Heart left ventricle (tissue), 16 donors: ENCODE measurements at places on chromosomes 7 and 10. TPM values are rescaled to one million over a fixed set of nuclear protein-coding genes. Genes with fewer than 3 reads are reported as not detected.
A peak's percentile ranks its signal among the peaks of the same experiment; 100 is the strongest.

Gene C10orf62
- total RNA-seq = 0.85 TPM

Gene COL28A1
- 2.1 TPM for total RNA-seq

Gene FAM20C
- 16.7 TPM for total RNA-seq

Gene SORBS1
- 380 TPM for total RNA-seq

DNA sequence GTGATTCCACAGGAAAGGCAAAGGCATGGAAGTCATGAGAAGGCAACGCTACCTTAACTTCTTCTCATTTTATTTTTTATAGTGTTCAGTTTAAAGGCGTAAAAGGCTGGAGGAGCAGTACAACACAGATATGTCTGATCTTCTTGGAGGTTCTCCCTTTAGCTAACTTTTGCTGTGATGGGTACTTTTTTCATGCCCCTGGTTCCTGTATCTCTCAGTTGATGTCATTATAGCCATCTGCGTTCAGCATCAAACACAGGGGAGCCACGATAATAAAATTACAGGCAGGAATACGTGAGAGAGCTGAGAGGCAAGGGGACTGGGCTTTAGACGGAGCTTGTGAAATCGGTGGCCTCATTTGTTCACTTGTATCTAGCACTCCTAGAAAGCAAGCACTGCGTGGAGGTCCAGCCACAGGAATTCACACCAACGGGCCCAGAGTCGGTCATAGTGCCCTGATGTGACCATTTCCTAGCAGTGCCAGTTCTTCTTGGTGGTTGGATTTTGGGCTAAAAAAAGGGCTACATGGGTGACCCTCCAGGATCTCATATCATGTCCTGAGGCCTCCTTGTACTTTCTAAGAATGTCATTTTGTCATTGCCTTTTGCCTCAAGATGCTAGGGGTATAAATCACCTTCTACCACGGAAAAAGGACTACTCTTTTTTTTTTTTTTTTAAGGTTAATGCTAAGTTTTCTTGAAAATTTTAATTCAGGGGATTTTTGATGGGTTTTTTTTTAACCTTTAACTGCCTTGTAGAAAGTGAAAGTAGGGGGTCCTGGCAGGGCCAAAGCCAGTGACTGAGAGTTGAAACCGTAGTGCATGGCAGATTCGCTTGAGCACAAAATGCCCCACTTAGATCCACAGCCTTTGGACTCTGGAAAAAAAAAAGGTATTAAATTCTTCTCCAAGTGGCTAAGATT lies 191.5 kb downstream of the CELF2 start:
- no peaks in the 10 kb centered on the region for H3K27me3 ChIP-seq
- H3K36me3 ChIP-seq = no peaks in the 10 kb centered on the region
- no peak overlapping the region for H3K27ac ChIP-seq
- H3K4me1 ChIP-seq = peaks cover 70% of the 10 kb centered on the region
- H3K4me3 ChIP-seq = peak overlapping the region; percentile 9

DNA sequence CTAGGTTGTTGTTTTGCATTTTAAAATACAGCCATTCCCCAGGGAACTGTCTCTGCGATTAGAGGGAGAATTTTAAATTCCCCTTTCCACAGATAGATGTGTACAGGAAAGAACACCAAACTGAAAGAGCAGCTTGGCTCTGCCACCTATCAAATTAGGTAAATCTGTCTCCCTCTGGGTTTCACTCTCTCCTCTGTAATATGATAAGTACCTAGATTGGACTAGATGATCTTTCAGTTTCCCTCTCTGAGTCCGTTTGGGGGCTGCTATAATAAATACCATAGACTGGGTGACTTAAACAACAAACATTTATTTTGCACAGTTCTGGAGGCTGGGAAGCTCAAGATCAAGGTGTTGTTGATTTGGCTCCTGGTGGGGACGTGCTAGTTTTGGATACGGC lies 186.0 kb downstream of the KIF20B start:
- no peaks in the 10 kb centered on the region for H3K4me1 ChIP-seq
- no peak overlapping the region for H3K4me3 ChIP-seq
- DNase-seq = no peak
- no peak overlapping the region for H3K27ac ChIP-seq
- no peaks in the 10 kb centered on the region for H3K36me3 ChIP-seq
- H3K27me3 ChIP-seq = no peaks in the 10 kb centered on the region

DNA sequence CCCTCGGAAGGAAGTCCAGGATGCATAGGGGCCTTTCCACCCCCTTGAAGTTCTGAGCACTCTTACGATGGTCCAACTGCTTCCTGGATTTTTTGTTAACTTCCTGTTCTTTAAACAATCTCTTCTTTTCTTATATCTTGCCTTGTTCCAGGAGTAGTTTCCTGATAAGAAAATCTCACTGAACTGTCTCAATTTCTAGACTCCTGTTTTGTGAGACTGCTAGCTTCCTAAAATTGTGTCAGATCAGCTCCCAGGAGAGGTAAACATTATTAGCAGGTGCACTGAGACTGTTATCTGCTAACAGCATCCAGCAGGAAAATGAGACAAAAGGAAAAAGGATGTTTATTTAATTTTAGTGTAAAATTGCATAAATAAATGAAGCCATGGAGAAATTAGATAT lies 106.2 kb upstream of the PITRM1 start:
- no peaks in the 10 kb centered on the region for H3K4me1 ChIP-seq
- no peaks in the 10 kb centered on the region for H3K27me3 ChIP-seq
- no peak for DNase-seq
- H3K27ac ChIP-seq = no peak overlapping the region
- no peaks in the 10 kb centered on the region for H3K36me3 ChIP-seq
- H3K4me3 ChIP-seq = no peak overlapping the region

Gene CFAP70
- total RNA-seq = 1.7 TPM

GRCh38 chr10:48935577-48935976 lies 4.1 kb downstream of the LRRC18 start:
- no peaks in the 10 kb centered on the region for H3K36me3 ChIP-seq
- H3K4me3 ChIP-seq = no peak overlapping the region
- H3K27ac ChIP-seq = no peak overlapping the region
- no peaks in the 10 kb centered on the region for H3K27me3 ChIP-seq
- no peak for DNase-seq

Gene CYP2C8
- total RNA-seq = 0.19 TPM

Gene GATA3
- total RNA-seq = 1.9 TPM

DNA sequence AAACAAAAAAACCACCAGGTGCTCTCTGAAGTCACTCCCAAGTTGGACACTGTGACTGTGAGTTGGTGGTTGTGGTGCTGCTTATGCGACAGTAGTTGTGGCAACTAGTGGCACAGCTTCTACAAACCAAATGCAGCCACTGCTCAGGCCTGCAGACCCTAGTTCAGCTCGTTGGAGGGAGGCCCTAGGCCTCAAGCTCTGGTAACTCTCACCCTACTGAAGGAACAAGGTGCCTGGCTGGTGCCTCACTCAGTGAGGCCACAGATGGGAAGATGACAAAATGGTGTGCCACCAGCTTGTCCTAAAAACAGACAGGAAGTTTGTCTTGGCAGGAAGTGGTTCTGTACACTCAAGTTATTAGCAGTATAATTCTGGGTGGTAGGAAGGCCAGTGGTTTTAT lies 45.3 kb upstream of the RAPGEF5 start:
- no peaks in the 10 kb centered on the region for H3K36me3 ChIP-seq
- no peak overlapping the region for H3K4me3 ChIP-seq
- H3K4me1 ChIP-seq = no peaks in the 10 kb centered on the region
- no peak for DNase-seq

Gene CYP26C1
- 0.07 TPM for total RNA-seq

Gene RNF133
- total RNA-seq = not detected

DNA sequence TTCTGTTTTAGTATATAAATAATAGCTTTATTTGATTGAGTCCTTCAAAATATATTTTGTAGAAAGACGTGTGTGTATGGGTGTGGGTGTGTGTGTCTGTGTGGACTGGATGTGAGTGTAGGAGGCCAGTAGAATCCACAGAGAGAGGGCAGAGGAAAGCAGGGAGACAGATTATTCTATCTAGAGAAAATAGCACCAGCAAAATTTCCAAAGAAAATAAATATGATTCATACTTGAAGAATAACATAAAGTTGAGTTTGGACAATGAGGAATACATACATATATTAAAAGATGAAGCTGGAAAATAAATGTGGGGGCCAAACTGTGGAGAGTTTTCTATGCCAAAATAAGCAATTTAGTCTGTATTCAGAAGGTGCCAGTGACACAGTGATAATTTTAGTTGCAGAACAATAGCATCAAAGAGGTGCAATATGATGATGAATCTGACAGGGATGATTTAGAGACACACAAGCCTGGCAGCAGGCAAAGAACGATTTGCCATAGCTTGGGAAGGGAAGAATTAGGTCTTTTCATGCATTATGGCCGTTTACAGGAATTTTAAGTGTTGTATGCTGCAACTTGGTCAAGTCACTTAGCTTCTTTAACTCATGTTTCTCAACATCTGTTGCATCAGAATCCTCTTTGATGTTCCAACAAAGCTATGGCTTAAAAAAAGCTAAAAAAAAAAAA lies 121.3 kb downstream of the SEMA3A start:
- no peak for DNase-seq
- H3K27ac ChIP-seq = no peak overlapping the region

Gene TAS2R4
- 0.67 TPM for total RNA-seq

Gene MARVELD1
- 16.7 TPM for total RNA-seq

DNA sequence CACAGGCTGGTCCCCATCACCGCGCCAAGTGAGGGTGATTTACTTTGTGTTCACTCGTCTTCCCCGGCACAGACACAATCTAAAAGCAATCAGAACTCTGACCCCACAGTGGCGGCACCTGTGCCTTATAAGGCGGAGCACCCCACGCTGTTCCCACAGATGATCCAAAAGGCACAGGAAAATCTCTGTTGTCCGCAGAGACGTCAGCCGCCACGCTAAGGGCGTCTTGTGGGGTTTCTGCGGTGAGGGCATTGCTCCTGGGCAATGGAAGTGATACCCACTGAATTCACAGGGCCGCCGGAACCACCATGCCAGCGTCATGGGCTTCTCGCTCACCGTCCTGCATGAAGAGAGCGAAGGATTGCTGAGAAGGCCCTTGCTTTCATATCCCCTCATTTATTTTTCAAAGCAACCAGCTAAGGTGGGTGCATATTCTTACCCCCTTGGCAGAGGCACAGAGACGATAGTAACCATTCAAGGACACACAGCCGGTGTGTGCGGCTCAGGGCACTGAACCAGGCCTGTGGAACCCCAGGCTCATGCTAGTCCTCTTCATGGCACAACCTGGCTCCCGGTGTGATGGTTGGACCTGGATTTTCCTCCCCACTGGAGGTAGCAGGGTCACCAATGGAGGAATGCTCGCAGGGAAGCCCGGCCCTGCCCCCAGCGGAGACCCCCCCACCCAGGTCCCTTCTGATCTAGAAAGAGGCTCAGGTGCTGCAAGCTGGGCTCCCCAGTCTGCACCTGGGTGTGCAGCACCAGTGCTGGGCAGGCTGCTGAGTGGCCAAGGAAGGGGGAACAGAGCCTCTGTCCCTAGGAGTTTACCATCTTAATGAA lies 279.0 kb downstream of the TCERG1L start:
- no peak overlapping the region for H3K27ac ChIP-seq
- no peak for DNase-seq
- no peaks in the 10 kb centered on the region for H3K36me3 ChIP-seq
- H3K4me1 ChIP-seq = no peaks in the 10 kb centered on the region
- H3K4me3 ChIP-seq = no peak overlapping the region

GRCh38 chr10:43923328-43923727 lies 274.6 kb upstream of the ZNF32 start:
- no peaks in the 10 kb centered on the region for H3K27me3 ChIP-seq
- no peak overlapping the region for H3K4me3 ChIP-seq
- no peak overlapping the region for H3K27ac ChIP-seq
- no peak for DNase-seq
- H3K4me1 ChIP-seq = peaks cover under 1% of the 10 kb centered on the region

Gene FAM180A
- 35.3 TPM for total RNA-seq

Gene GDF2
- total RNA-seq = not detected

- no peaks in the 10 kb centered on the region for H3K36me3 ChIP-seq
- H3K4me1 ChIP-seq = no peaks in the 10 kb centered on the region
- H3K27me3 ChIP-seq = no peaks in the 10 kb centered on the region
- DNase-seq = no peak
These were observed 22.0 kb upstream of the GHRHR start for GRCh38 chr7:30941582-30942323.

DNA sequence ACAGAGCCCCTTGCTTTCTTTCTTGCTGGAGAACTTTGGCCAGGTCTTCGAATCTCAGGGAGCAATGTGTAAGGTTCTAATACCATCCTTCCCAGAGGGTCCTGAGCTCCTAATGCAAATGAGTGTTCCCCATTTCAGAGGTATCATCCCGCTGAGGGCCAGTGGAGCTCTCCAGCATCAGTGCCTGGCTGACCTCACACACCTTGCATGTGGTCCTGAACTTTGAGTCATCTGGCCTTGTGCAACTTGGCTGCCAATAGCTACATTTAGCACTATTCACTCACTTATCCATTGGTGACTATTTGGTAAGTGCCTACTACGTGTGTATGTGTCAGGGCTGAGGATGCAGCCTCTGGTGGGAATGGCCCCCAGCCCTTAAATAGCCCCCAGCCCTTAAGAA lies 48.4 kb upstream of the HABP2 start:
- no peaks in the 10 kb centered on the region for H3K27me3 ChIP-seq
- no peaks in the 10 kb centered on the region for H3K36me3 ChIP-seq
- no peak for DNase-seq

DNA sequence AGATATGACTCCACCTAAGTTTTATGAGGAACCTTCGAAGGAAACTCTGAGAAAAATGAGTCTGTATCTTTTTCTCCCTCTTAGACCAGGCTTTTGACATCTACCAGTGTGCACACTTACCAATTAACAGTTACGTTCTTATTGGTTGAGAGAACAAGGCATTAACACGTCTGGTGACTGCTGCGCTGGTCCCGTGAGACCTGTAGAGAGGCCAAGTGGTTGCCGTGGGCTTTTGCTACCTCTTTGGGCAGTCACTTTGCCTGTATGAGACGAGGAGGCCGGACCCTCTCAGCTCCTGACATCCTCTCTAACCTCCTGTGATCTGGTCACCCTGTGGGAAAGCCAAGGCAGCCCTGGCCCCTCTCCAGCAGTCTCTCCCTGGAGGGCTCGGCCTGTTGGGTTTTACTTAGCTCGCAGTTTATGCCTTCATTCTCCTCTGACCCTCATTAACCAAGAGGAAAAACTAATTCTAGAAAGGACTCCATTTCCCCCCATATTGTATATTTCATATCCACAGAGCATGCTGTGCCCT lies 513.9 kb upstream of the GALNT17 start:
- DNase-seq = peak; percentile 52
- H3K36me3 ChIP-seq = no peaks in the 10 kb centered on the region
- H3K27ac ChIP-seq = no peak overlapping the region
- no peak overlapping the region for H3K4me3 ChIP-seq
- H3K4me1 ChIP-seq = peaks cover 8% of the 10 kb centered on the region

- DNase-seq = no peak
- H3K4me1 ChIP-seq = no peaks in the 10 kb centered on the region
- no peaks in the 10 kb centered on the region for H3K27me3 ChIP-seq
- no peaks in the 10 kb centered on the region for H3K36me3 ChIP-seq
These were observed 8.1 kb upstream of the FAM107B start for GRCh38 chr10:14782691-14783363.

- no peaks in the 10 kb centered on the region for H3K27me3 ChIP-seq
- no peaks in the 10 kb centered on the region for H3K4me1 ChIP-seq
- DNase-seq = no peak
- H3K36me3 ChIP-seq = no peaks in the 10 kb centered on the region
These were observed 271.2 kb downstream of the MAGI2 start for GRCh38 chr7:79182283-79182682.

- no peaks in the 10 kb centered on the region for H3K36me3 ChIP-seq
- no peak overlapping the region for H3K4me3 ChIP-seq
- no peak overlapping the region for H3K27ac ChIP-seq
- DNase-seq = no peak
- H3K4me1 ChIP-seq = no peaks in the 10 kb centered on the region
- H3K27me3 ChIP-seq = no peaks in the 10 kb centered on the region
These were observed 116.4 kb upstream of the NFE2L3 start for GRCh38 chr7:26035552-26035951.

GRCh38 chr7:120180221-120180620 lies 92.8 kb upstream of the KCND2 start:
- no peaks in the 10 kb centered on the region for H3K27me3 ChIP-seq
- H3K4me3 ChIP-seq = no peak overlapping the region
- no peak overlapping the region for H3K27ac ChIP-seq
